ENCODE measurements at places on chromosomes 6 and 20. TPM values are rescaled to one million over a fixed set of nuclear protein-coding genes. Genes with fewer than 3 reads are reported as not detected.

PROKR2 gene
- 9.3 TPM for total RNA-seq

HS3ST5 gene
- total RNA-seq: 17.2 TPM

CALHM6 gene
- total RNA-seq: 3.9 TPM

STMND1 gene
- total RNA-seq: 0.25 TPM

SPATA25 gene
- total RNA-seq: 0.25 TPM

ARMH2 gene
- total RNA-seq: not detected

SNTA1 gene
- total RNA-seq: 10.6 TPM

SLC17A9 gene
- under 0.01 TPM for total RNA-seq

RAET1L gene
- total RNA-seq: 0.25 TPM

ECT2L gene
- total RNA-seq: 0.98 TPM

RIN2 gene
- total RNA-seq: 9.3 TPM

POU5F1 gene
- not detected for total RNA-seq

POM121L2 gene
- total RNA-seq: not detected

ZNF391 gene
- 2.5 TPM for total RNA-seq

BPIFA1 gene
- total RNA-seq: not detected

PPP1R16B gene
- total RNA-seq: 10.1 TPM

C6orf15 gene
- total RNA-seq: not detected

ANGPT4 gene
- not detected for total RNA-seq

RAET1G gene
- total RNA-seq: 0.25 TPM

UNC5CL gene
- 0.25 TPM for total RNA-seq

HRH3 gene
- total RNA-seq: 0.49 TPM

MAFB gene
- total RNA-seq: 11.1 TPM

FOXF2 gene
- 1.2 TPM for total RNA-seq

IMPG1 gene
- not detected for total RNA-seq

OR11A1 gene
- total RNA-seq: not detected

SNAP91 gene
- 86.1 TPM for total RNA-seq

PAX1 gene
- total RNA-seq: not detected

CLPSL2 gene
- total RNA-seq: not detected

TCF15 gene
- 0.49 TPM for total RNA-seq

ORC3 gene
- 33.9 TPM for total RNA-seq

CPXM1 gene
- 10.1 TPM for total RNA-seq

LRRN4 gene
- under 0.01 TPM for total RNA-seq

WFDC6 gene
- total RNA-seq: not detected

ASIP gene
- total RNA-seq: not detected
